ENCODE measurements at places on chromosomes 12 and 14.

GRCh38 chr12:52274521-52275120, at the start of gene KRT86:
TSS of gene KRT86 (plus strand) at chr12:52274645. CDS start at chr12:52301917, 27,272 bp downstream.
- no peak for DNase-seq

DNA sequence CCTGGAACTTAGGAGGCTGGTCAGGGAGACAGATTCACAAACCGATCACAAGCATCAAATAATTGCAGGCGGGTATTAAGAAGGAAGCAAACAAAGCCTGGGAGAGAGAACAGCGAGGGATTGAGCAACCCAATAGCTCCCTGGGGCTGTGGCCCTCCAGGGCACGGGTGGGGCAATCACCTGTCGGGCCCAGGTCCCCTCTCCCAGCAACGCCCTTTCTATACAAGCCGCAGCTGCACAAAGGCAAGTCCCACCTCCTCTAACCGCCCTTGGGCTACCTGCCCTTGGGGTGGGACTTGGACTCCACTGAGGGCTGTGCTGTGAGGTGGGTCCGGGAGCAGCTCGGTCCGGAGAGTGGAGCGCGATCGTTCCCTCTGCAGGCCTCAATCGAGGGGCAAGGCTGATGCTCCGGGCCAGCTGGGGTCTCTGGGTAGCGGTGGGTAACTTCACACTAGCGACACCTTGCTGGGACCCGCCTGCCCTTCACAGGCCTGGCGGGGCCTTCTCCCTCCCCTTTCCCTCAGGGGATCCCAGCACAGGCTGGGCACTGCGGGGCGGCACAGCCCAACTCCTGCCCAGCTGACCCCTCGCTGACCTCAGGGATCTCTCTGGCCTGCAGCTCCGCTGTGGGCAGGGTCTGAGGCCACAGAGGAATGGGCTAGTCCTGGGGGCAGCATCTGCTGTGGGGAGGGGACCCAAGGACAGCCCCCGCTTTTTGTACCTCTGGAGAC, 8.0 kb downstream of the PHB2 start:
- DNase-seq: no peak

DNA sequence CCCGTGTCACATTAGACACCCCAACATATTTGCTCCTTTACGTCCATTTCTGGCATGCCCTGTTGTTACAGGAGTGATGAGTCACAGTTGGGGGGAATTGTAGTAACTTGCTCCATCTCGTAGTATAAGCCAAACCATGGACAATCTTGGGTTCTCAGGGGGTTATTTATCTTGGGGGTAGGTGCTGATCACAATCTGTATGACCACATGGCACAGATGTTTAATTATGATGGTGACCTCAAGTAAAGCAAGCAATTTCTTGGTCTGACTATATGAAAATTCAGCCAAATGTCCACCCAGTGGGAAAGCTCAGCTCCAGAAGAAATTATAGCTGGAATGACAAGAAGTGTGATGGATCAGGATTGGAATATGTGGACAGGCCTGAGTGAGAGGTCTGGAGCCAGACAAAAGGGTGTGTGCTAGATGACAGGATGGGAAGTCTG, 32.1 kb upstream of the STON2 start:
- DNase-seq: no peak

DNA sequence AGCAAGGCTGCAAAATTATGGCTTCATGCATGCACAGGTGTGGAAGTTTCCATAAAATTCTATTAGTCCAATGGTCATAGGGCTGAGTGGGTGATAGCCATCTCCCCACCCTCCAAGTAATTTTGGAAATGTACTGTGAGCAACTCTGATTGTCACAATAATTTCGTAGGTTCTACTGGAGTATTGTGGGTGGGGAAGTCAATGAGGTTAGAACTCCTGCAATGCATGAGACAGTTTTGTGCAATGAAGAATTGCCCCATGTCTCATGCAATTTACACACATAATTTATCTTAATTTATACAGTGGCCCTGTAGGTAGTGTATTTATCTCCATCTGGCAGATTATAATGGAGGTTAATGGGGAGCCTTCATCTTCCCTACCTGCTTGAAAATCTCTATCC, 20.5 kb downstream of the IFNG start:
- no peak for DNase-seq

DNA sequence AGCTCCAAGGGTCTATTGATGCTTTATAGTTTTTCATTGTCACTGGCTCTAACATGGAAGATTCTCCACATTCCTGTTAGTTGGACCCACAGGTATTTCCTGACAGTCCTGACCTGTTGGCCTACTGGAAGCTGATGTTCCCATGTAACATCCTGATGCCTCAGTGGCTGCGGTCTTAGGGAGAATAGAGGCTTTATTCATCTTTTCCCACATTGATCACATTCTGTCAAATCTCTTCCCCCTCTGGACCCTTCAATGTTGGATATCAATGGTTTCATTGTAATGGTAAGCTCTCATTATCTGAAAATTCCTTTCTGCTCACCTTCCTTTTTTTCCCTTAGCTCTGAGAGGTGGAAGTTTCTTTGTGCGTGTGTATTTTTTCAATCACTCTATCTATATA, 280.9 kb upstream of the TBX3 start:
- no peak for DNase-seq

- DNase-seq: no peak
Observed at GRCh38 chr12:94874518-94875302, 128.8 kb downstream of the NDUFA12 start.

- no peak for DNase-seq
Observed at GRCh38 chr14:72315714-72316113, 383.5 kb downstream of the RGS6 start.

GRCh38 chr12:20370866-20371519, 2.7 kb downstream of the PDE3A start:
- DNase-seq: no peak

- DNase-seq: no peak
Observed at GRCh38 chr12:121441555-121441954, 41.6 kb downstream of the RNF34 start.

DNA sequence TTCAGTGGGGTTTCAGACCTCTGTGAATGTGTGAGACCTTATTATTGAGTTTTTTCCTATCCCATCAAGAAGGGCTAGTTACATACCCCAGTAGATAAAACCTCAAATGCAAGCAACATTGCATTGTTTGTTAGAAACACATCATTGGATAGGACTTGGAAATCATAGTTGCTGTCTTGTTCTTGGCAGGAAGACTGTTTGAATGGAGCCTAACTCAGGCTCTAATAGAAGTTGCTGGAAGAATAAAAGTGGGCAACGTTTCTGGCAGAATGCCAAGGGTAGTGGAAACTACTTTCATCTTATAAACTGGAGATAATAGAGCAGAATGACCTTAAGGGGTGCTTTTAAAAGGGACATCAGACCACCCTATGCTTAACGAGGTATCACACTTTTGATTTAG, 9.9 kb upstream of the PTHLH start:
- no peak for DNase-seq

- DNase-seq: no peak
Observed at GRCh38 chr12:108414021-108414420, 74.9 kb upstream of the CMKLR1 start.

- DNase-seq: no peak
Observed at GRCh38 chr12:132043216-132043615, 93.5 kb downstream of the EP400 start.

DNA sequence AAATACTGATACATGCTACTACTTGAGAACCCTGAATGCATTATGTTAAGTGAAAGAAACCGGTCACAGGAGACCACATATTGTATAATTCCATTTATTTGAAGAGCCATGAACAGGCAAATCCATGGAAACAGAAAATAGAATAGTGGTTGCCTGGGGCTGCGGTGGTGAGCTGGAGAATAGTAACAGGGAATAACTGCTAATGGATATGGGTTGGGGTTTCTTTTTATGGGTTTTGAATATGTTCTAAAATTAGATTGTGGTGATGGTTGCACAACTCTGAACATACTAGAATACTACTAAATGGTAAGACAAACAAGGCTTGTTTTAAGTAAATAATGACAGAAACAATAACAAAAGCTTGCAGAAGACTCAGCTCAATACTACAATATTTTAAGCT, 293.0 kb downstream of the BTG1 start:
- no peak for DNase-seq

GRCh38 chr12:102763061-102763460, 154.0 kb downstream of the PAH start:
- no peak for DNase-seq

GRCh38 chr12:105665366-105665765, 334.9 kb downstream of the C12orf75 start:
- DNase-seq: no peak

DNA sequence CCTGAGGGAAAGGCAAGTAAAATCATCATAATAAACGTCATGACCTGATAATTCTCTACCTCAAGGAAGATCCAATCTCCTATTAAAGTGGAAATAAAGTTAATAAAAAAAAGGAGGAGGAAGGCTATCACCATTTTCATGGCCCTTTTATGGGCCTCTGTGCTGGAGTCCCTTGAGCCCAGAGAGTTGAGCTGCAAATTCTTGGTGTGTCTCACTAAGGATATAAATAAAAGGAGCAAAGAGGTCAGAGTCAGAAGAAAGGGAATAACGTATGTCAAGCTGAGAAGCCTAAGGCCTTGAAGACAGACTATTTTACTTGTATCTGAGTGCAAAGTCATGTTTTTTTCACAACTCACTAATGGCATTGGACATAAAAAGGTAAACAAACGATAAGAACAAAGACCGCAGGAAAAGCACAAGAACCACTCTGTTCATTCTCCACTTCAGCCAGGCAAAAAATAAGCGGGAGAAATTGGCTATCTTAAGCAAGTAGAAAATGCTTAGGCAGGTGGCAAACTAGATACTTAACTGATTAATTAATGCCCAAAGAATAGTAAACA, 12.0 kb upstream of the SMIM10L1 start:
- DNase-seq: no peak

GRCh38 chr12:104381731-104382480, 74.8 kb upstream of the CHST11 start:
- DNase-seq: peak; percentile 41

DNA sequence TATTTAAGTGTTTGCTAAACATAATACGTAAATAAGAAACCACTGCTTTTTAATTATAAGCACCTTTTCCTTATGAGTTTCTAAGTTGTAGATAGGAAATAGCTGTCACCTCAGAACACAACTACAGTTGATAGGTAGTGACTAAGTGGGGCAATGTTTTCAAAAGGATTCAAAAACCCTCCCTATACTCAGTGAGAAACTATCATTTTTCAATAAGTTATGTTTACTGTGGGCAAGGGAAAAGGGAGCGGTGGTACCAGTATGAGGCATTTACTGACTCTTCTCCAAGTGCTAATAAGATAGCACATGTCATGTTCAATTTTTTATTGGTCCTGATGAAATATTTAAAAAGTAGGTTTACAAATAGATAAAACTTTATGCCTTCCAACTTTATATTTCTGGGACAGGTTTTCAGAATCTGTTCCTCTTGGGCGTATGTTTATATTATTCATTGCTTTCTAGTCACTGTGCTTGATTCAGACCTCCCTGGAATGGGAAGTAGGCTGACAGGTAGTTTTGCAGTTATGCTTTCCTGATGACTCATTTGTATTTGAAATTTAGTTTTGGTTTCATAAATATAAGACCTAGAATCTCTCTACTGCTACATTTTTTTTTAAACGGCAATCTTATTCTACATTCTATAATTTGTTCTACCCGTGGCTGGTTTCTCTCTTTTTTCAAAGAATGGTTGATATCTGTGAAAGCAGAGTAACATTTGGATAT, 153.1 kb downstream of the TMEM117 start:
- DNase-seq: no peak

GRCh38 chr12:15712823-15713660, 76.1 kb downstream of the EPS8 start:
- no peak for DNase-seq

DNA sequence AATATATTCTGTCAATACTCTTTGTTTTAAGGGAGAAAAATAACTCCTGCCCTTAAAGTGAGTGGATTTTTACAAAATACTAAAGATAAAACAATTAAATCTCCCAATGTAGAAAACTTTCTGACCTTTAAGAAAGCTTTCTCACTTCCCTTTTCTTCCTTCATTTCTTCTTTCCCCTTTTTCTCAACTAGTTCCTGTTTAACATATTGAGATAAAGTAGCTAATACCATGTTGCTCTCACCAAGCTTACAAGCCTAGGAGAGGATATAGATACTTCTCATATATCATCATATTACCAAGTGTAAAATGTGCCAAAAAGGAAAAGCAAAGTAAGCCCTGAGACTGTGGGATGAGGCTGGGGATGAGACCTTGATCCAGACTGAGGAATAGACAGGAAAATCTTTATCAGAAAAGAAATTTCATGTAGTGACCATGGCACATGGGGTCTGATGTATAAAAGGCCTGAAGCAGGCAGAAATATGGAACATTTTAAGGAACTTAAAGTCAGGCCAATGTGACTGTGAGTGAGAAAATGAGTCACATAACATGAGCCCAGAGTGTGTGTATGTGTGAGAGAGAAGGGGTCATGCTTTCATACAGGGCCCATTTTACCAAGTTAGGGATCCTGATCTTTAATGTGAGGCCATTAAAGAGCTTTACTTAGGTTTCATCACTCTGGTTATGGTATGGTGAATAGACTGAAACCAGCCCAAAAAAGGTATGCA, 1.6 kb upstream of the RPL10L start:
- DNase-seq: no peak

DNA sequence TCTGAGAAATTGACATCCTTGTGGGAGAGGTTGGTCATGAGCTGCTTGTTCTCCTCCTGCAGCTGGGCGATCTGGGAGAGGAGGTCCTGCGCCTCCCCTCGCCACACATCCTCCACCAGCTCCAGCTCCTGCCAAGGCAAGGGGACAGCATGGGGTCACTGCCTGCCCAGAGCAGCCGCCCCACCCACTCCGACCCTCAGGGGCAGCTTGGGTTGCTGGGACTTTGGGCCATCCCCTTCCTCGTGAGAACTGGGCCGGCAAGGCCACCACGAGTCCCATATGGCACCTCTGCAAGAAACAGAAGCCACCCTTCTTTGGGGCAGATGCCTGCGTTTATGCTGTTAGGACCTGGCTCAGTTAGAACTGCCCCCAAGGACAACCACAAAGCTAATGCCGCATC, 10.0 kb downstream of the RILPL1 start:
- no peak for DNase-seq

GRCh38 chr12:868722-869121, 80.8 kb downstream of the RAD52 start:
- DNase-seq: no peak

- DNase-seq: no peak
Observed at GRCh38 chr14:68178282-68178681, 358.7 kb downstream of the RAD51B start.
